ENCODE measurements at places on chromosomes 5 and 9.

DNA sequence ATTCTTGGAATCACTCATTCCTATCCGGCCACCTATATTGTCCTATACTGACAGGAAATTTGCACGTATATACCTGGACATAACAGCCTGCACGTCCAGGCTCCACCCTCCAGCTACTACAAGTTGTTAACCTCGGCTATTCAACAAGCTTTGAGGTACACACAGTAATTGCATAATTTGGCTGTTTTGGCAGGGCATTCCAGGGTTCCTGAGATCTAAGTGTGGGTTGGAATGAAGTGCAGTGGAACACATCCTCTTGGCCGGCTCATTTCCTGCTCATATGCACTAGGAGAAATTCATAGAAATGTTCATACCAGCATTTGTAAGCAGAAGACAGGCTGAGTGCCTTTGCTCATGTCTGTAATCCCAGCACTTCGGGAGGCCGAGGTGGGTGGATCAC is 222.3 kb downstream of the FBXL7 start:
- no peak for DNase-seq

- no peak for DNase-seq
Measured at GRCh38 chr5:54249210-54250028, 61.0 kb downstream of the ARL15 start.

- peak; percentile 37 for DNase-seq
Measured at GRCh38 chr9:91207729-91208418, 153.8 kb downstream of the AUH start.

DNA sequence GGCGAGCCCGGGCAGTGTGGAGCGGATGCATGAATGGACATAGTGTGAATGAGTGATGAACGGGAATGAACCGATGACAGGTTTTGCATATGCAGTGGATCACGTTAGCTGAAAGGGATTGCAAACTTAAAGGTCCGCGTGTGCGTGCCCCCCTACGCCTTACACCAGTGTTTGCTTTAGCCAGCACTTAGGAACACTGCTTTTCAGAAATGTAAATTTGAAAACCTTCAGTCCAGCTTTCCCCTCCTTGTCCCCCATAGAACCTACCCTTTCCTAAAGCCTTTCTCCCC is 692 bp downstream of the PSAT1 start:
- no peak for DNase-seq

- peak; percentile 48 for DNase-seq
Measured at GRCh38 chr9:116979456-116979855, 292.4 kb downstream of the TRIM32 start.

DNA sequence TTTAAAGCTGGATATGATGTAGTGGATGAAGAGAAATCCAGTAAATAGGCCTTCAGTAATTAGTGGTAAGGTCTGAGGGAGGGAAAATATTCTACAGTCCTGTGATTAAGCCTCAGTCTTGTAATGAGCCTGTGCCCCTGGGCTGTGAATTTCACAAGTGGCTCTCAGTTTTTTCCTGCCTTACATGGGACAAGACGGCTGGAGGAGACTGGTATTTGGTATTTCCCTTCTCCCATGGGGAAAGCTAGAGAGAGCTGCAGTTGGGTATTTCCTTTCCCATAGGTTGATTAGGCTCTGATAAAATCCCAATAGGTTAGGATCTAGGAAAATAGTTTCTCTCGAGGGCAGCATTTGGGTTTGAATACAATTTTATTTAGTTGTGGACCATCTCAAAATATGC is 62.2 kb upstream of the GNA14 start:
- DNase-seq, result no peak

DNA sequence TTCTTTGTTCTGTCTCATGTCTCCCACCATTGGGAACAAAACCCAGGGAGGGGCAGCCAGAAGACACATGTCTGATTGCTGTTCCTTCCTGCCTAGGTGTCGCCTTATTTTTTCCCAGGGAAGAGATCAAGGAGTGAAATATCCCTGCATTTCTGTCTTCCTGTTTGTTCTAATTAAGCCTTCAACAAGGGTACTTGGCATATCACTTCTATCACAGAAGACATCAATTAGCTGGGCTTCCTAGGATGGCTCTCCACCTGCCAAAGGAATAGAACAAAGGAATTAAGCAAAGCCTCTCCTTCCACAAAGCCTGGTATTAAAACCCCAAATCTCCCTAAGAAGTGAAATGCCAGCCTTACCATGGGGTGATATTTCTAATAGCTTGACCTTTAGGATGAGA is 299.5 kb upstream of the CD180 start:
- no peak for DNase-seq

GRCh38 chr5:19866090-19866450 is 121.9 kb downstream of the CDH18 start:
- no peak for DNase-seq

DNA sequence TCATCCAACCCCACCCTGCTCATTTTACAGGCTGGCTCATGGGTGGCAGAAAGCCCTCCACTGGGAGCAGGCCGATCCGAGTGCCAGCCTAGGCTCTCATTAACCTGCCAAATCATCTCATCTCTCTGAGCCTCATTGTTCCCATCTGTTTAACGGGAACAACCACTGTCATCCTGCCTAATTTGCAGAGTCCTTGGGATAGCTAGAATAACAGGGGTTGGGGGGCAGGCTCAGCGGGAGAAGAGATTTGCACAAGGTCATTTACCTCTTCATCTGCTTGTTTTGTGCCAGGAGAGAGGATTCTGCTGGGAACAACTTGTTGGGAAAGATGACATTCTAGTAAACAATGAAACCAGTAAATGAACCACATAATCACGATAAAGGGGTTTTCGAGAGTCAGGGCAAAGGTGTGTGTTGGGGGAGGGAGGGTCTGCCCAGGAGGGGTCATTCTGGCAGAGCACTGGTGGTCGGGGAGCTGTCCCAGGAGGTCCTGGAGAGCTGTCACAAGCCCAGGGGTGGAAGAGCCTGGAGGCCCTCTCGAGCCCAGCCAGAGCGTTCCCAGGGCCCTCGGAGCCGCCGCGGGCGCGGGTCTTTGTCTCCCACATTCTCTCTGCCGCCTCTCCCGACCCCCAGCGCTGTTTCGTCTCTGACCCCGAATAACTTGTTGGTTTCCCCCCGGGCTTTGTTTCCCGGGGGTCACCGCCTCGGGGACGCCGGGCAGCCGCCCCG is 22.8 kb upstream of the NDST1 start:
- no peak for DNase-seq

DNA sequence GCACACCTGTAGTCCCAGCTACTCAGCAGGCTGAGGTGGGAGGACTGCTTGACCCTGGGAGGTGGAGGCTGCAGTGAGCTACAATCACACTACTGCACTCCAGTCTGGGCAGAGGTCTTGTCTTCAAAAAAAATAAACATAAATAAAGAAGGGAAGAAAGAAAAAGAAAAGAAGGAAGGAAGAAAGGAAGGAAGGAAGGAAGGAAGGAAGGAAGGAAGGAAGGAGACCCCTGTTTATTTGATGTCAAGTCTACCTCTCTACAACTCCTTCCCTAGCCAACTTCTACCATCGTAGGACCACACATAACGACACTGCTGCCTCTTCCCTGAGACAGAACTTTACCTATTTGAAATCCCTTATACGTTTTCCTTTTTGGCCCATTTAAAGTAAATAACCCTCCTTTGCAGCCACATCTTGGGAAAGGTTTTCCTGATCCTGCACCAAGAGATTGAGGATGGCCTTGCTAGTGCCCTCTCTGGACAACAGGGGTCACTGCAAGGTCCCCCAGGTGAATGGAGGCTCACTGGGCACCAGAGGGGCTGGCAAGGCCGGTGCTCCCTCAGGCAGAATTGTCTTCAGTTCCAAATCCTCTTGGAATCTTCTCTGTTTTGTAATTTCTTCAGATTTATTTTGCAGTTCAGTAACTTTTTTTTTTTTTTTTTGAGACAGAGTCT is 10.5 kb downstream of the RPS14 start:
- peak; percentile 36 for DNase-seq

GRCh38 chr9:130144703-130145102 is 27.5 kb upstream of the NCS1 start:
- DNase-seq, result no peak

GRCh38 chr5:147510885-147511284 is 1.0 kb upstream of the DPYSL3 start:
- peak; percentile 40 for DNase-seq

DNA sequence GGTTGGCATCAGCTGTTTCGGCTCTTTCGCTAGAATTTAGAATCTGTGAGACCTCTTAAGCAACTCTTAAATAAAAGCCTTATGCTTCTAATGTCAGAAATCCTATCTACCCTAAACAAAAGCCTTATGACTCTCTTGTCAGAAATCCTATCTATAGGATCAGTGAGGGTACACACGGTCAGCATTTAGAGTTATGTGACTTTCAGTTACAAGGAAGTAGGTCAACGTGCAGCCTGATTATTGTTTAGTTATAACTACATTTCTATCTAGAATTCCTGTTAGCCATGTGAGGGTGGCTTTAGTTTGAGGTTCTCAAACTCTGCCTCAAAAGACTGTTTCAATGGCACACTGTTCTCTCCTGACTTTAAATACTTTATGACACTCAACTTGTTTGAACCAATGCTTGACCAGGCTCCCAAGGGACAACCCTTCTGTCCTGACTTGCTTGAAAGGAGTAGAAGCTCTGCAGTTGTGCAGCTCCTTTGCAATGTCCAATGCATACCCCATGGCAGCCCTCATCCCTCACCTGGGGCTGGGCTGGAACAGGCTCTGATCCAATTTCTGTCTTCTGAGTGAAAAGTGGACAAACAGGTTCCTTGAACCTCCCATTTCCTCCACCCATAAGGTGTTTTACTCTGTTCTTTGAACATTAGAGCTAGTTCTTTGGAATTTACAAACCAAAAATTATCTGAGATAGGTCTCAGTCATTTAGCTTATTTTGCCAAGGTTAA is 251.6 kb upstream of the PIK3R1 start:
- peak; percentile 70 for DNase-seq

- DNase-seq, result no peak
Measured at GRCh38 chr5:7638456-7638855, 212.5 kb downstream of the CFAP90 start.

DNA sequence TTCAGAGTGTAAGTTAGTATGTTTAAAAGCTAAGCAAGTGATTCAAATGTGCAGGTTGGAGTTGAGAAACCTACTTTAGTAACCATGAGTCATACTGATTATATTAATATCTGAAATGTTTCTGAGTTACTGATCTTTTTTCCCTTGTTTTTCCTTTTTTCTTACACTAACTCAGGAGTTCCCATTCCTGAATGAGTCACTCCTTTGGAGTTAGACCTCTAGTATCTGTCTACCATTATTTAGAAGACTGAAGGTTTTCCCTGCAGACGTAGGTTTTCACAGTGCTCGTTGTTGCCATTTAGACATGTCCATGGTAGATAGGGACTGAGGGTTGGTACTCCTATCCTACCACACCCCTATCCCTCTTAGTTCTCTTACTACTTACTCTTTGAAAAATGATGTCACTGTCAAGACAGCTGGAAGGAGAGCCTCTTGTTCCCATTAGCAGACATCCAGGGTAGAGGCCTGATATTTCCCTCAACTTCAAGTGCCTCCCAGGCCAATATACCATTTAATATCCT is 20.2 kb downstream of the OCLN start:
- DNase-seq, result peak; percentile 78

DNA sequence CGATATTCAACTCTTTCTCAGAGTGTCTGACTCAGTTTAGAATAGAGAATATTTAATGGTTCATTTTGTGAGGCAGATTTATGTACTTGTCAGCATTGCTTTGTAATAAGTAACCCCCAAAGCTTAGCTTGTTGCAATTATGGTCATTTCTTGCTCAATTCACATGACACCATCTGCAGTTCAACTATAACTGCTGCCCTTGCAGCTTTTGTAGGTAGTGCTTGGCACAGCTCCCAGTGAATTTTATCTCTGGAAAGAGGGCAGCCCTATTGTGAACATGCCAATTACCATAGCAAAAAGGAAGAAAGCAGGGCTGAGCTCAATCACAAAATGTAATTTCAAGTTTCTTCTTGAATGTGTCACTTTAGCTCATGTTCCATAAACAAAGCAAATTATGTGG is 1587.7 kb upstream of the ACO1 start:
- peak; percentile 48 for DNase-seq

GRCh38 chr9:27331393-27331792 is 34.4 kb upstream of the EQTN start:
- DNase-seq, result no peak

DNA sequence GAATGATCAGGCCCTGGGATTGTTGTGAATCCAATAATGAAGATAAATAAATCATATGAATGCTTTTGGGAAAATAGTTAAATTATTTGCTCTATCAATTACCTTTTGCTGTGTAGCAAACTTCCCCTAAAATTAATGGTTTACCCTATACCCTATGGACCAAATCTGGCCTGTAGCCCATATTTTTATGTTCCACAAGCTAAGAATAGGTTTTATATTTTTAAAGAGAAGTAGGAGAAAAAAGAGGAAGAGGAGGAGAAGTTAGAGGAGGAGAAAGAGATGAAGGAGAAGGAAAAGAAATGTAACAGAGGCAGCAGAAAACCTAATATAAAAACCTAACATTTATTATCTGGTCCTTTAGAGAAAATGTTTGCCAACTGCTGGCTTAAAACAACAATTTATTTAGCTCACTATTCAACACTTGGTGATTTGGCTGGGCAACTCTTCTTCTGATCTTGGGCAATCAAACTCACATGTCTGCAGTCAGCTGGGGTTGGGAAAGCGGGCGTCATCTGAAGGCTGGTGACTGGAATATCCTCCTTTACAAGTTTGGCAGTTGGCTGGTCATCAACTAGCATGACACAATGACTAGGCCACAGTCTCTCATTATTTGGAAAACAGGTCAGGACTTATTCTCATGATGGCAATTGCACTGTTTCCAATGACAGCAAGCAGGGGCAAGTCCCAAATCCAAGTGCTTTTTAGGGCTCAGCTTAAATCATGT is 522.9 kb downstream of the RASEF start:
- peak; percentile 96 for DNase-seq

- DNase-seq, result peak; percentile 81
Measured at GRCh38 chr9:86353655-86354010, 577 bp downstream of the TUT7 start.

GRCh38 chr9:91382298-91382697 is 20.6 kb upstream of the AUH start:
- DNase-seq, result no peak

- no peak for DNase-seq
Measured at GRCh38 chr9:136735812-136736480, 6.8 kb downstream of the LCN10 start.

DNA sequence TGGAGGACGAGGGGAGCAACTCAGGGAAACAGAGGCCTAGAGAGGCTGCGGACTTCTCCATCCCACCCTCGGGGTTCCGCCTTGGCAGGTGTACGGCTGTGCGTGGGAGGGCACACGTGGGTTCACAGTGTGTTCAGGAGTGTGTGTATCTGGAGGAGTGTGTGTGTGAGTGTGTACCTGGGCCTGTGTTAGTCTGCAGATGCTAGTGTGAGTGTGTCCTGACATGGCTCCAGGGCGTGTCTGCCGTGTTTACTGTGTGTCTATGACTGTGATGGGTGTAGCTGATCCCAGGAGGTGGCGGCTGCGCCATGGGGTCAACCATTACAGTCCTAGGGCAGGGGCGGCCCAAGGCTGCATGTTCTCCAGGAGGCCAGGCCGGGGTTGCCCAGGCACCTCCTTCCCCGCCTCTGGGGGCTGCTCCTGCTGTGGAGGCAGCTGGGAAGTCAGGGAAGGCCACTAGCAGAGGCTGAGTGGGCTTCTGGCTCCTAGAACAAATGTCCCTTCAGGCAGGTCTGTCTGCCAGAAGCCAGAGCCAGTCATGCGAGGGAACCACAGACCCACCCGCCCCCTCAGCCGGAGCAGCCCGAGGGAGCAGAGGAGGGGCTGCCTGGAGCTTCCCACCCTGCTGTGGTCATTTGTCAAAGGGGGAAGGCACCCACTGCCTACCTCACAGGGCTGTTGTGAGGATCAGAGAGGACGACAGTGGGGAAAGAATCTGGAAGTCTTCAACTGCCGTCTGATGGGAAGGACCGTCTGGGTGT is 21.4 kb downstream of the CRB2 start:
- DNase-seq, result peak; percentile 27

GRCh38 chr5:95884017-95884325 is 61.4 kb upstream of the GLRX start:
- peak; percentile 86 for DNase-seq

All from epithelial cell of esophagus (primary cell).